Activated effector memory CD4-positive, alpha-beta T cell treated with Interleukin-2 at 50 U/mL for 16 hours (primary cell): ENCODE measurements at places on chromosomes 11 and 22.
A peak's percentile ranks its signal among the peaks of the same experiment; 100 is the strongest.

DNA sequence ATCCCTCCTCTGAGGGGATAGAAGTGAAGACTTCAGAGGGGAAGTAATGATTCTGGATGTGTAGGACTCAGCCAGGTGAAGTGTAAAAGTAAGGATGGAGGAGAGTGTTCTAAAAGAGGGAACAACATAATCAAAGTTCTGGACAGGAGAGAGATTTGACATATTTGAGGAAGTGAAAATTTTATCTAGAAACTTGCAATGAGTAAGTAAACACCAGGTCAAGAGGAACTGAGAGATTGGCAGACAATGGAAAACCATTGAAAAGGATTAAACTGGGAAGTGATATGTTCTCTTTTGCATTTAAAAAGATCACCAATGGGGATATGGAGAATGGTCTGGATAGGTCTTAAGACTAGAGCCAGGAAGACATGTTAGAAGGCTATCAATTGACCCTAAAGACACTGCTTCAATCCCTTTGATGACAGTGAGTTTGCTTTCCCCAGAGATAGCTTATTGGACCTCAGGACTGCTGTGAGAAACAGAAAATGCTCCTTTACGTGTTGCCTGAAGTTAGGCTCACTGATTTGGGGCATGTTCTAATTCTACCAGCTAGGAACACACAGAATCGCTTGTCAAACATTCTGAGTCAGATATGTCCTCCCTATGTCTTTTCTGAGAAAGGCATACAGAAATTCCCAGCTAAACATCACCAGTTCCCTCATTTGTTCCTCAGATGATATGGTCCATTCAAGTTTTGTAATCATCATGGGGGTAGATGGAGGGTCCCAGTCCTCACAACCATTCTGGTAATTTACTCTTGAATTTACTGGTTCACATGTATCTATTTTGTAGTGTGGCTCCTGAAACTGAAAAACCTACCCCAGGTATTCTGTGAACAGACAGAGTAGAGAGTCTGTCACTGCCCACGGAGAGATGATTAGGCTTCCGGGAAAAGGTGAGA, 144.9 kb downstream of the MAML2 start:
- DNase-seq: no peak

DNA sequence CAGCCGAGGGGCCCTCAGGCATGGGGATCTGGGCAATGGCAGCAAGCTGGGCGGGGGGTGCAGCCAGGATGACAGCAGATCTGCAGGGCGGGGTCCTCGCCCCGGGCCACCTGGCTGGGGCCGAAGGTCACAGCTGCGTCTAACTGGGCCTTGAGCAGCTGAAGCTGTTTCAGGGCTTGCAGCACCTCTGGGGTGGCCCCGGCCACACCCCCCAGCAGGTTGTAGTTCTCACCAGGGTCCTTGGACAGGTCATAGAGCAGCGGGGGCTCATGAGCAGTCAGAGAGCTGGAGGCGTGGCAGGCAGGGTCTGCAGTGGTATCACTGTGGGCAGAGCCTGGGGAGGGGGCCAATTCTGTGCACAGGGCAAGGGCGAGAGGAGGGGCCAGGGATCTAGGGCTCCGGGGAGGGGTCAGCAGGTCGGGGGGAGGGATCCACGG, 2.8 kb downstream of the ARSA start:
- no peak for DNase-seq

GRCh38 chr11:100151944-100152343, 535.1 kb upstream of the ARHGAP42 start:
- no peak for DNase-seq

DNA sequence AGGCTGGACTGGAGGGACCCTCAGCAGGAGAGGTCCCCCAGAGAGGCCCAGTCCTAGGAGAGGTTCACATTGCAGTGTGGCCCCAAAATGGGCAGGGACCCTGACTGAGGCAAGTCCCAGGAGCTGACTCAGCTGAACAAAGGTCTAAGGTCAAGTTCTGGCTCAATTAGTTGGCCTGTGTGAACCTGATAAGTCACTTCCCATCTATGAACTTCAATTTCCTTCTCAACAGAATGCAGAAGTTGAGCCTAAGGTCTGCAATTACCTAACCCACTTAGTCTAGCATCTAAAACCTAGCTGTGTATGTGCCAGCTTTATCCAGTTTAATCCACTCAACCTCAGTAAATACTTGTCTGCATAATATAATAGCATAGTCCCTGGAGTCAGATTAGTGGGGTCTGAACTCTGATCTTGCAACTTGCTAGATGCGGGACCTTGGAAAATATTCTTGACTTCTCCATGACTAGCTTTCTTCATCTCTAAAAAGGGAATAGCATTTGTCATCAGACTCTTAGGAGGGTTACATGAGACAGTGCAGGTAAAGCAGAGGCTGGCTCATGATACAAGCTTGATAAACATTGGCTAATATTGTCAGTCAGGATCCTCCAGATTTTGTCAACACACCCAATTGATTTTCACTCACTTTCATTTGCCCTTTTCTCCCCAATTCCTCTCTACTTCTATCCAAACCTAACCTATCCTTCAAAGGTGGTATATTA, 465.5 kb downstream of the INSC start:
- no peak for DNase-seq

DNA sequence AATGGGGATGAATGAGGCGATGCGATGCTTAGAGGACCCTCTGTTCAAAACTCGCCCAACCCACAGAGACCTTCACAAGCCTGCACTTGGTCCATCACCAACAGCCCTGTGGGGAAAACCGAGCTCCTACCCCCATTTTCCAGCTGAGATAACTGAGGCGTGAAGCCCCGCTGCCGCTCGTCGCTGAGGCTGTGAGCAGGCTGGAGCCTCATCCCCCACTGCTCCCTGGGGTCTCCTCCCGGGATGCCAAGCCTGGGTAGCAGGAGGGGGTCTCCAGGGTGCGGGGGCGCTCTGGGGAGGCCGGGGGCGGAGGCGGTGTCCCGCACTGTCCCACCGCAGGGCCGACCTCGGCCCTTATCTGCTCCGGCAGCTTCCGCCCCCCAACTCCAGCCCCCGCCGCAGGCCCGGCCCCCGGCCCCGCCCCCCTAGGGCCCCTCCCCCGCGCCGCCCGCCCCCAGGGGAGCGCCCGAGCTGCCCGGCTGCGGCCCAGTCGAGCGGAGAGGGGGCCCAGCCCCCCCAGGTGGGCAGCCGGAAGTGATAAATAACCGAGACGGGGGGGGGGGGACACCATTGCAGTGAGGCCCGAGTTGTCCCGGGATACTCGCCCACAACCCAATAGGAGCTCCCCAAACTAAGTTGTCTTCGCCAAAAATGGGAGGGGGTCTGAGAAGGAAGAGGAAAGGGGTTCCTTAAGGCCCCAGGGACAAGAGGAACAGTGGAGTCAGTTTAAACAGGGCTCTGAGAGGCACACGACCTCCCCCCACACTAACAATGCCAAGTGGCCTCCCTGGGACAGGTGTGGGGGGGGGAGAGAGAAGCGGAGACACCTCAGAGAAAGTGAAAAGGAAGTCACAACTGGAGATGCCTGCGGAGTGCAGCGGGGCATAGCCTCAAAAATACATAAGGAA, 8.3 kb upstream of the SLC39A13 start:
- peak; percentile 31 for DNase-seq

DNA sequence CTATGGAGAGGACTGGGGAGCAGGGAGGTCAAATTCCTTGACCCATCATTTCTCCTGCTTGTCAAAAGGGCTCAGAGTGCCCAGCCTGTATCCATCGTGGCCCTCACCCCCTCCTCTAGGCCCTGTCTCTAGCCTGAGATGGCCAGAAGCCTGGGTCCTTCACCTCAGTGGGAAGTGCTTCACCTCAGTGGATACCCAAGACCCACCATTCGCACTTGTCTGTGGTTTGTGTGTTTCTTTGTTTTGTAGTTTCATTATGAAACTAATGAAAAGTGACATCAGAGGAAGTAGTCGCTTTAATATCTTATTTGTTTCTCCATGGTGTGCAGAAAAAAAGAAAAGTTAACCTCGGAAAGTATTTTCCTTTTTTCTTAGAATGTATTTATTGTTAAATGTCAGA, 194.0 kb upstream of the CADM1 start:
- DNase-seq: no peak

DNA sequence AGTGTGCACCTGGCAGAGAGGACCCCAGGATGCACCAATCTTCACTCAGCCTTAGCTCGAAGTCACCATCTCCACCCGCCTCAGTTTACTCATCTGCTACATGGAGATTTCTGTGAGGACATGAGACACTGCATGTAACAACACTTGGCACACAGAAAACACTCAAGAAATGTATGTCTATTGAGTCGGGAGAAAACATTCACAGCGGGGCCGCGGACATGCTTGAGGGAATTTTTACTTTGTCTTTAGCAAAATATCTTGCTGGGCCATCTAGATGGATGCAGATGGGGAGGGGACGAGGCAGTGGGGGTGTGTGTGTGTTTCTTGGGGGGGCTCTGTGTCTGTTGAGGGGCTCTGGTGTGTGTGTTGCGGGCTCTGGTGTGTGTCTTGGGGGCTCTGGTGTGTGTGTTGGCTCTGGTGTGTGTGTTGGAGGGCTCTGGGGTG, 28.4 kb upstream of the RFPL3 start:
- no peak for DNase-seq

DNA sequence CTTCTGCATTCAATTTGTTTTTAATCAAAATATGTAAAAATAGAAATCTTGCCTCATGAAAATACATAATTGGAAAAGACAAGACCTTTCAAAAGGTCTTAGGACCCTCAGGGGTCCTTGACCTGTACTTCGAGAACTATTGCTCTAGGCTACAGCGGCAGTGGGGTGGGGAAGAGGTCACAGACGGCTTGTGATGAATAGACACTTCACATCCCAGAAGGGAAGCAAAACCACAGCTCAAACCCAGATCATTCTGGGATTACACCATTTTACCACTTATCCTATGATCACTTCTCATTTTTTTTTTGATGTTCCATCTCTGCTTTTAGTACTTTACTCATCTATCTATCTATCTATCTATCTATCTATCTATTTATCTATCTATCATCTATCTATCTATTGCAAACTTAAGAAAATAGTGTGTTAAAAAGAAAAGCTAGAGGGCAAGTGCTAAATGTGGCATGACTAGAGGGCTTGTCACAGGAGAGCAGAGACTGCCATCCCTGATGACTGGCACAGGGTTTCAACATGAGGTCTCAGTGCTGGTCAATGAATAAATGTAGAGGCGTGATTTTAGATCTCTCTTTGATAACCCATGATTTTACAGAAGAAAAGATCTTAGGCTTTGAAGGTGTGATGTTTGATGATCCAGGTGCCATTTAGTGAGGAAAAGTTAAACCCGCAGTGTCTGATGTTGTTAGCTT, 37.1 kb downstream of the RNF141 start:
- no peak for DNase-seq

DNA sequence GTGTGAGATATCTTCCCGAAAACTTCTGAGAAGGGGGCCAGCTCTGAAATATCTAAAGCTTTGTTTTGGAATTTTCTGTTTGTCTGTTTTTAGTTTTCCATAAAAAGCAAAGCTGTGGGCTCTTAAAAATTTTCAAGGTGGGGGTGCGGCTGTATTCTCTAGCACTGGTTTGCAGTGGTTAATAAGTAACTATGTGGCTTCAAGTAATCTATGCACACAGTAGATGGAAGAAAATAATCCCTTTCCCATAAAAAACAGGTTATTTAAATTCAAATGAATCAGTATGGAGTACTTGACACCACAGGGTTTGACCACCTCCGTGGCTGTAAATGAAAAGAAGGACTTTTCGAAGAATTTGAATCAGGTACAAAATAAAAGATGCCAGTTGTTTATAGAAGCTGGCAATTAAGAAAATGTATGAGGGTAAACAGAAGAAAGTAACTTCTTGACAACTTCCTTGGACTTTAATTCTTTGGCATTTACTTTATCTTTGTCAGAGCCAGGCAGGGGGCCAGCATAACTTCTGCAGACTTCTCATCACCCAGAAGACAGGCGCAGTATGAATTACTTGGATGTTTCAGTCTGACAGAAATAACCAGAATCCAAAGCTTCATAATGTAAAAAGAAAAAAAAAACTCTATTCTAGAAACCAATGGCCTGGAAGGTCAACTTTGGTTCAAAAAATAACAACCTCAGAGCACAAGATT, 981.0 kb downstream of the DLG2 start:
- DNase-seq: no peak

DNA sequence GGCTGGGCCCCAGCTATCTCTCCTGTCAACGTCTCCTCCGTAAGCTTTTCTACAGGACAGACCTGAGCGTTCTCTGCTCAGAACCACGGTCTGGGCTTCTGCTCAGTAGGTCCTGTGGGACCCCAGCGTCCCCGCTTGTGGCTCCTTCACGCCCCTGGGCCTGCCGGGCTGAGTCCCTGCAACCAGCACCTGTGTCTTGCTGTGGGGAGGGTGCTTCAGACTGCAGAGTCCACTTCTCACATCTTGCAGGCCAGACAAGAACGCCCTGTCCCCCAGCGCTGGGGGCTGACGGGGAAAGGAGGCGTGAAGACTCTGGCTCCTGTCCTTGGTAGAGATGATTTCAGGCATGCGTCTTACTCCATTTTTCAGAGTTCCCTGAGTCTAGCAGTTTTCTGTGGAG, 1480.8 kb downstream of the BRD1 start:
- DNase-seq: no peak

- no peak for DNase-seq
Observed at GRCh38 chr11:20596205-20597153, 2.9 kb upstream of the SLC6A5 start.

DNA sequence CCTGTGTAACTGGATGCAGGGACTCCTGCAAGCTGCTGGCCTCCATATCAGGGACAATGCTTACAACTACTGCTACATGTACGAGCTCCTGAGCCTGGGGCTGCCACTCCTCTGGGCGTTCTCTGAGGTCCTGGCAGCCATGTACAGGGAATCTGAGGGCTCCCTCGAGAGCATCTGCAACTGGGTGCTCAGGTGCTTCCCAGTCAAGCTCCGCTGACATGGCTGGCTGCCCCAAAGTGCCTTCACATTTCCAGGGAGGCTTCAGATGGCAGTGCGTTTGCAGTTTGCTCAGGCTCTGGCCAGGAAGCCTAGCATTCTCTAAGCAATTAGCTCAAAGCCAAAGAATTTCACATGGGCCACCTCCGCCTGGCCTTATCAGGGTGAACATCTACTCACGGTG, 117.4 kb upstream of the PARVA start:
- no peak for DNase-seq

- DNase-seq: no peak
Observed at GRCh38 chr11:116532066-116532465, 240.7 kb downstream of the BUD13 start.

DNA sequence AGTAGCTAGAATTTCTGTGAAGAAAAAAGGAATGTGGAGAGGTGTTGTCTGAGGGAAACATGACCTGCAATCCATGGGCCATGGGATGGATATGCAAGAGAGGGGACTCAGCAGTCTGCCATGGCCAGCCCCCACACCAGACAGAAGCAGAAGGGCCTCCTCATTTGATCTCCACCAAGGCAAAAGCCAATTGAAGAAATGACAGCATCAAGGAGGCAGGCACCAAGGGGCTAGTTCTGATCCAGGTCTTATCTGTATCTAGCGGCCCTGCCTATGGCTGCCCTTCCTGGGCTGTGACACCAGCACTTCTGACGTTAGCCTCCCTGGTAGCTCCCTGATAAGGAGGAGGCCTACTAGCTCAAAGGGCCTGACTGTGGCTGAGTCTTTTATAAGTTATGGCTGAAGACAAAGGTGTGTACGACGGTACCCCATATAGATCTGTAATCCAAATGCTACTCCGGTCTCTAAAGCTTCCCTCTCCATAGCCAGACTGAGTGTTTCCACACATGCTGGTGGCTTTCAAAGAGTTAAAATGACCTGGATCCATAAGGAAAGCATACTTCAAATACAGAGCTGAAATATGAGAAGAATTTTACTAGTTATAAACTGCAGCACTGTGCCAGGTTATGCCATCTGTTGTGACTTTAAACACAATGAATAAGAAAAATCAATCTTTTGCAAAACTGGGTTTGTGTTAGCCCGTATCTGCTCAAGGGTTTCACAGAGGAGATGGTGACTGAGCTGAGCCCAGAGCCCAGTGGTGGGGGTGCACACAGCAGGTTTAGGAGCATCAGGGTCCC, 34.4 kb downstream of the HIRA start:
- no peak for DNase-seq
